Ascending aorta (tissue), 2 donors: ENCODE measurements at places on chromosomes 16 and 17. TPM values are rescaled to one million over a fixed set of nuclear protein-coding genes. Genes with fewer than 3 reads are reported as not detected.

DNA sequence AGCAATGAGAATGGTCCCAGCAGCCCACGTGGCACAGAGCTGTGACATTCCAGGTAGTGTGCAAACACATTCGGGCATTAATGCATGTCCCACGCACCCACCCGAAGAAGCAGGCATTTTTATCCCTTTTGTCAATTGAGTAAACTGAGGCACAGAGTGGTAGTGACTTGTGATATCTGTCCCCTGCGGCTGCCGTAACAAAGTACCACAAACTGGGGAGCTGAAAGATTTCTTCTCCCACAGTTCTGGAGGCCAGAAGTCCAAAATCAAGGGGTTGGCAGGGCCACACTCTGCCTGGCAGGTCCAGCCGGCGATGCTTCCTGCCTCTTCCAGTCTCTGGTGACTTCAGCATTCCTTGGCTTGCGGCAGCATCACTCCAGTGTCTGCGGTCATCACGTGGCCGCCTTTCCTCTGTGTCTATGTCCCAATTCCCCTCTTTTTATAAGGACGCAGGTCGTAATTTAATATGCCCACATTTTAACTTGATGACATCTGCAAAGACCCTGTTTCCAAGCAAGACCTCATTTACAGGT lies 221.9 kb upstream of the GSE1 start:
- H3K27ac ChIP-seq = peak overlapping the region; percentile 43
- no peak overlapping the region for H3K4me3 ChIP-seq
- H3K36me3 ChIP-seq = no peaks in the 10 kb centered on the region
- H3K4me1 ChIP-seq = peaks cover 23% of the 10 kb centered on the region
- peak; percentile 52 for DNase-seq

- no peaks in the 10 kb centered on the region for H3K27me3 ChIP-seq
- no peak for DNase-seq
- no peaks in the 10 kb centered on the region for H3K4me1 ChIP-seq
- no peak overlapping the region for H3K4me3 ChIP-seq
- no peak overlapping the region for H3K27ac ChIP-seq
- H3K36me3 ChIP-seq = no peaks in the 10 kb centered on the region
Measured at GRCh38 chr16:54443839-54444238, 157.3 kb upstream of the IRX3 start.

- no peaks in the 10 kb centered on the region for H3K27me3 ChIP-seq
- no peak overlapping the region for H3K4me3 ChIP-seq
- no peaks in the 10 kb centered on the region for H3K4me1 ChIP-seq
- no peak for DNase-seq
- no peak overlapping the region for H3K27ac ChIP-seq
Measured at GRCh38 chr17:73227944-73228343, 33.7 kb downstream of the CPSF4L start.

GRCh38 chr16:87240211-87241136 lies 76.7 kb downstream of the C16orf95 start:
- H3K27ac ChIP-seq = no peak overlapping the region
- no peak overlapping the region for H3K4me3 ChIP-seq
- H3K36me3 ChIP-seq = no peaks in the 10 kb centered on the region
- no peaks in the 10 kb centered on the region for H3K27me3 ChIP-seq

CA5A gene
- total RNA-seq = not detected

DNA sequence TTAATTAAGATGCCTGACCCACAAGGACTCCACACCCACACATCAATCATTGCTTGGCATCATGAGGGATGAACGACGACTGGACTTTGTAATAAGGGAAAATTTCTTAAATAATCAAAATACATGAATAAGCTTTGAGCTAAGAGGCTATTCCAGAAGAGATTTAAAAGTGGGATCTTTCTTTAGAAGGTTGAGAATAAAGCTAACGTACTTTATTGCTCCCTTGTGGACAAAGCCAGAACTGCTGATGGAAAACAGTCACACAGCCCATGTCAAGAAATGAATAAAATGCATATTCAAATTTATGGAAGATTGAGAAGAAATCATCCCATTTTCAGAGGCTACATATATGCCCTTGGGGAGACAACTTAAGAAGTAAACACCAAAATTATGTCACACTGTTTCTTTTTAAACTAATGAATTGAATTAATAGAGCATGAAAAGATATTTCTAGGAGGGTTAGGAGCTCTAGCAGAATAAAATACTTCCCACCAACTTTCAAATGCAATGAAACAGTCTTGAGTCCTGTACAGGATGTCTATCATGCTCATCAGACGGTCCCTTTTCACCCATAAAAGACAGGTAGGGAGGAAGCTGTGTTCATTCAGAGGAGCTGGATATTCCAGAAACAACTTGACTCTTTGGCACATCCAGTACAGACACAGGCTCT lies 60.2 kb upstream of the PHOSPHO1 start:
- H3K27me3 ChIP-seq = no peaks in the 10 kb centered on the region
- DNase-seq = no peak
- no peaks in the 10 kb centered on the region for H3K36me3 ChIP-seq
- H3K4me3 ChIP-seq = no peak overlapping the region

DNA sequence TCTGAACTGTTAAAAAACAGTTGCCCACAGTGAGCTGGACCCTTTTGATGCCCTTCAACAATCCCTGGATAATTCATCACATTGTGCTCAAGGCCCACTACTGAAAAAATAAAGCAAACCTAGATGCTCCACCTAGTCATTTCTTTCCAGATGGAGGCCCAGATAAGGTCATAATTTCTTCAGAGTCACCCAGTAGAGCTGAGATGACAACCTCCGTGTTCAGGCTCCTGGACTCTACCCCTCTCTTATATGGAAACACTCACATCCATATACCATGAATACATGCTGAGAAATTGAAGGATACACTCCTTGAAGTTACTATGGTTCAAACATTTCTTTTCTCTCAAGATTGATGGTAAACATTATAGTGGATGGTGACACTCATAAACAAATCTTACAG lies 2.7 kb upstream of the ABCA3 start:
- H3K27me3 ChIP-seq = no peaks in the 10 kb centered on the region
- peaks cover 11% of the 10 kb centered on the region for H3K4me1 ChIP-seq
- H3K4me3 ChIP-seq = no peak overlapping the region
- H3K27ac ChIP-seq = no peak overlapping the region

MMP15 gene
- 14.9 TPM for total RNA-seq

- no peak overlapping the region for H3K4me3 ChIP-seq
- no peaks in the 10 kb centered on the region for H3K27me3 ChIP-seq
- no peaks in the 10 kb centered on the region for H3K4me1 ChIP-seq
- H3K36me3 ChIP-seq = no peaks in the 10 kb centered on the region
Measured at GRCh38 chr17:10556301-10557005, 7.0 kb upstream of the MYH2 start.

- H3K4me3 ChIP-seq = no peak overlapping the region
- H3K36me3 ChIP-seq = no peaks in the 10 kb centered on the region
- H3K27me3 ChIP-seq = no peaks in the 10 kb centered on the region
- peaks cover 18% of the 10 kb centered on the region for H3K4me1 ChIP-seq
- peak overlapping the region; percentile 57 for H3K27ac ChIP-seq
Measured at GRCh38 chr16:82715833-82716232, 89.1 kb downstream of the CDH13 start.

GRCh38 chr16:11278681-11279628 lies 2.2 kb downstream of the PRM1 start:
- no peak overlapping the region for H3K4me3 ChIP-seq
- no peaks in the 10 kb centered on the region for H3K36me3 ChIP-seq
- H3K27me3 ChIP-seq = no peaks in the 10 kb centered on the region
- no peak for DNase-seq
- no peak overlapping the region for H3K27ac ChIP-seq

- peaks cover 21% of the 10 kb centered on the region for H3K27me3 ChIP-seq
- no peaks in the 10 kb centered on the region for H3K36me3 ChIP-seq
- peaks cover 6% of the 10 kb centered on the region for H3K4me1 ChIP-seq
- H3K4me3 ChIP-seq = no peak overlapping the region
- no peak for DNase-seq
Measured at GRCh38 chr16:58461056-58461455, 38.9 kb upstream of the NDRG4 start.

GRCh38 chr16:85358704-85359146 lies 246.5 kb upstream of the CIBAR2 start:
- H3K36me3 ChIP-seq = no peaks in the 10 kb centered on the region
- no peak for DNase-seq
- H3K4me3 ChIP-seq = no peak overlapping the region
- H3K27me3 ChIP-seq = no peaks in the 10 kb centered on the region
- H3K27ac ChIP-seq = no peak overlapping the region

DNA sequence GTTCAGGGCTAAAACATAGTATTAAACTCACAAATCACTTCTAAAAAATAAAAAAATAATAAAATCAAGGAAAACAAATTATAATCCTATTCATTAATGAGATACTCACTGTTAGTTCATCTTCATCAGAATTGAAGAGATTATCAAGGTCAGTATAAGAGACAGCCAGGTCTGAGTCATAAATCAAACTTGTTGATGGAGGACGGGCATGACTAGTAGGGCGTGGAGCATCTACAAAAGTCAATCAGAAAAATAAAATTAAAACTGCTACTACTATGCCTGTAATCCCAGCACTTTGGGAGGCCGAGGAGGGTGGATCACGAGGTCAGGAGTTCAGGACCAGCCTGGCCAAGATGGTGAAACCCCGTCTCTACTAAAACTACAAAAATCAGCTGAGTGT lies 59.1 kb upstream of the INTS2 start:
- DNase-seq = no peak
- no peak overlapping the region for H3K27ac ChIP-seq
- peaks cover 86% of the 10 kb centered on the region for H3K36me3 ChIP-seq
- no peaks in the 10 kb centered on the region for H3K27me3 ChIP-seq

DNA sequence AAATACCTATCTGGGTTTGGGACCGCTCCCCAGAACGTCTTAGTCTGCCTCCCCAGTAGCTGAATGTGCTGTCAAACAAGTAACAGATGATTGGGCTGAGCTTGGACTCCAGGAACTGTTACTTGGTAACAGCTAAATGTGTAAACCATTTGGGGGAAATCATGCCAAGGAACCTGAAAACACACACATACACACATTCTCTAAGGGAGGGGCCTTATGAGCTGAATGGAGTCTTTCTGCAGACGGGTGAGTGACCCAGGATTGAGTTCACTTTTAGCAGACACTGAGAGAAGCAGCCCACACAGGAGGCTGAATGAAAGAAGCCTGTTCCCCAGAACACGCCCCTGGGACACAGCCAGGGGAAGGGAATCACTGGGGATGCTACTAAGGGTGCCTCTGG lies 1.6 kb downstream of the ACLY start:
- H3K36me3 ChIP-seq = peaks cover 16% of the 10 kb centered on the region
- no peak for DNase-seq
- H3K4me3 ChIP-seq = peak overlapping the region; percentile 82
- H3K4me1 ChIP-seq = peaks cover 2% of the 10 kb centered on the region
- peak overlapping the region; percentile 87 for H3K27ac ChIP-seq

IRX5 gene
- not detected for total RNA-seq

DNA sequence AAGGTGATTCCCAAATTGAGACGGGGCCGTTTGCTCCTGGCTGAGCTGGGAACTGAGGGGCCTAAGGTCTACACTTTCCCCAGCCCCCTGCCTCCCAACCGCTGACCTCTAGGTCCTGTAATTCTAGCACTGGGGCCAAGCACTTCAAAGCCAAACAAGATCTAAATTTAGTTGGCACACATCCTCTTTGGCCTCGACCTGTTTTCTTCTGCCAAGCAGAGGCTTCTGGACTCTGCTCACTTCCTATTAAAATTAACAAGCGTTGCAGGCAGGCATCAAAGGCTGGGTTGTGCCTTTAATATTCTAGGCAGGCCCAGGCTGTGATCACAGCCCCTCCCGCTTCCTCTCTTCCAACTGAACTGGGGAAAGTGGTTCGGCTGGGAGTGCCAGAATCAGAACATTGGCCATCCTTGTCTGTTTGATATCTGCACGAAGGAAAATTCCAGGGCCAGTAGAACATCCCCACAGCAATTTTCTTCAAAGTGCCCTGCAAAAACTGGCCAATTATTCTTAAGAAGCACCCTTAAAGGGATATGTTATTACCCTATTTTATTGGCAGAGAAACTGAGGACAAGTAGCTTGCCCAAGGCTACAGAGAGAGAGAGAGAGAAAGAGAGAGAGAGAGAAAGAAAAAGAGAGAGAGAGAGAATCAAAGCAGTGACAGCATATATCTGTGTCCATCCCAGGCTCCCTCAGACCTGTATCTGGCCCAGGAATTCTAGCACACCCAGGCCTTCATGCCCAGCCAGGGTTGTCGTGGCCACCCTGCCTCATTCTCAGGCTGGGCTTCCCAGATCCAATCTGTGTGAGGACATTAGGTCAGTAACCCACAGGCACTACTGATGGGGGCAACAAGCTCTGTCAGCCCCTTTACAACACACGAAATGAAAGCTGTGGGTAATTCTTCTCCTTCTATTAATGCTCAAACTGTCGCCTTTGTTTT lies 12.8 kb upstream of the MT4 start:
- DNase-seq = no peak
- no peaks in the 10 kb centered on the region for H3K36me3 ChIP-seq
- H3K27me3 ChIP-seq = no peaks in the 10 kb centered on the region
- no peaks in the 10 kb centered on the region for H3K4me1 ChIP-seq
- no peak overlapping the region for H3K4me3 ChIP-seq

DNA sequence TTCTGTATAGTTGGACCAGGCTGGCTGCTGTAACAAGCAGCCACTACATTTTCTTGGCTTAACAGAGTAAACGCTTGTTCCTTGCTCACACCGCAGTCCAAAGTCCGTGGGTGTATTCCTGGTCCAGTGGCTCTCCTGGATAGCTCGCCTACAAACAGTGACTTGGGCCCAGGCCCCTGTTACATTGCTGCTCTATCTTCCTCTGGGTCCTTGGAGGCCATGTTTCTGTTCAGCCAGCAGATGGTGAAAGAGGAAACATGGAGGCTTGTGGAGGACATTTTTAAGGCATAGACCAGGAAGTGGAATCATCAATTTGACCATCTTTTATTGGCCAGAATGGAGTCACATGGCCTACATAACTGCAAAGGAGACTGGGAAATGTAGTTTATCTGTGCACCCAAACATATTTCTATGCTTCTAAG lies 55.1 kb downstream of the ATP2C2 start:
- H3K4me3 ChIP-seq = no peak overlapping the region
- DNase-seq = no peak

GRCh38 chr16:31487720-31488467 lies 5.0 kb downstream of the SLC5A2 start:
- DNase-seq = no peak
- no peaks in the 10 kb centered on the region for H3K27me3 ChIP-seq
- H3K4me3 ChIP-seq = peak overlapping the region; percentile 66
- no peak overlapping the region for H3K27ac ChIP-seq

NHLRC4 gene
- not detected for total RNA-seq

HSD17B2 gene
- not detected for total RNA-seq

ENGASE gene
- total RNA-seq = 13.2 TPM

DNA sequence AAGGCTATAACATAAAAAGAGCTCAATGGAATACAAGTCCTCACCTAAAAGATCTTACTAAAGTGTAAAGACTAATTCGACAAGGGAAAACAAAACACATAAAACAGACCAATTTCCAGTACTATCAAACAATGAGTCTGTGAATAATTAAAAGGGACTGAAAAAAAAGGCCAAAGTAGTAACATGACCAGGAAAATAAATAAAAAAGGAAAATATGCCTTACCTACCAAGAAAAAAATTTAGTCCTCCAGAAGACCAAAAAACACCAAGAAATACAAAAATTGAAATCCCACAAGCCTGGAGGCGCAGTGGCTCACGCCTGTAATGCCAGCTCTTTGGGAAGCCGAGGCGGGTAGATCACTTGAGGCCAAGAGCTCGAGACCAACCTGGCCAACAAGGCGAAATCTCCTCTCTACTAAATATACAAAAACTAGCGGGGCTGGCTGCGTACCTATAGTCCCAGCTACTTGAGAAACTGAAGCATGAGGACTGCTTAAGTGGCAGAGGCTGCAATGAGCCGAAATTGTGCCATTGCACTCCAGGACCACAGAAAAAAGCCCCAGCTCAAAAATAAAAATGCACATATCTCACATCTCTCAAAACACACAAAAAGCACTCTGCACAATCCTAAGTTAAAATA lies 60.8 kb downstream of the TEX14 start:
- no peaks in the 10 kb centered on the region for H3K36me3 ChIP-seq
- no peaks in the 10 kb centered on the region for H3K4me1 ChIP-seq
- no peaks in the 10 kb centered on the region for H3K27me3 ChIP-seq
- no peak for DNase-seq
